A549 treated with DMSO at 1 μM for 4 hours (cell line): ENCODE measurements at places on chromosomes 5 and 9. TPM values are rescaled to one million over a fixed set of nuclear protein-coding genes. Genes with fewer than 3 reads are reported as not detected.

Gene HDHD3
- total RNA-seq, result 22.5 to 27.5 TPM (median 24.0 TPM) in 5 replicates

Gene SPINK4
- 0.40 TPM in 1 of 5 replicates, not detected in the others for total RNA-seq

Gene UBQLN1
- 110 to 129 TPM (median 120 TPM) in 5 replicates for total RNA-seq

Gene ADAMTS2
- total RNA-seq, result 0.07 to 0.18 TPM (median 0.11 TPM) in 5 replicates

Gene BARX1
- 7.3 to 12.6 TPM (median 10.8 TPM) in 5 replicates for total RNA-seq

Gene SEPTIN8
- 16.5 to 23.2 TPM (median 19.2 TPM) in 5 replicates for total RNA-seq

Gene FOXD4L3
- total RNA-seq, result 0.08 to 0.18 TPM (median 0.08 TPM) in 3 of 5 replicates, not detected in the others

Gene ARSK
- 6.3 to 9.6 TPM (median 7.5 TPM) in 5 replicates for total RNA-seq

Gene IFNK
- not detected in 5 replicates for total RNA-seq

Gene RFK
- total RNA-seq, result 35.0 to 57.9 TPM (median 48.5 TPM) in 5 replicates

Gene ZMAT2
- total RNA-seq, result 82.3 to 114 TPM (median 86.1 TPM) in 5 replicates

Gene TRAF1
- 4.1 to 12.0 TPM (median 7.0 TPM) in 5 replicates for total RNA-seq

Gene CBY3
- not detected in 5 replicates for total RNA-seq

Gene PTAR1
- total RNA-seq, result 12.7 to 21.2 TPM (median 19.5 TPM) in 5 replicates

Gene IRGM
- total RNA-seq, result 0.06 to 0.17 TPM (median 0.09 TPM) in 3 of 5 replicates, not detected in the others

Gene GABRA6
- not detected in 5 replicates for total RNA-seq

Gene TLX3
- total RNA-seq, result not detected in 5 replicates

Gene CCDC192
- total RNA-seq, result not detected in 5 replicates

Gene CFAP90
- 0.41 to 0.64 TPM (median 0.55 TPM) in 5 replicates for total RNA-seq

Gene HDAC3
- total RNA-seq, result 44.8 to 53.9 TPM (median 50.6 TPM) in 5 replicates

Gene SLC1A3
- total RNA-seq, result not detected in 5 replicates
